Naive B cell (primary cell): ENCODE measurements at places on chromosomes 5 and 9.
A peak's percentile ranks its signal among the peaks of the same experiment; 100 is the strongest.

- no peak overlapping the region for H3K4me3 ChIP-seq
- no peak for DNase-seq
Observed at GRCh38 chr9:69297300-69297980, 27.6 kb upstream of the ENTREP1 start.

DNA sequence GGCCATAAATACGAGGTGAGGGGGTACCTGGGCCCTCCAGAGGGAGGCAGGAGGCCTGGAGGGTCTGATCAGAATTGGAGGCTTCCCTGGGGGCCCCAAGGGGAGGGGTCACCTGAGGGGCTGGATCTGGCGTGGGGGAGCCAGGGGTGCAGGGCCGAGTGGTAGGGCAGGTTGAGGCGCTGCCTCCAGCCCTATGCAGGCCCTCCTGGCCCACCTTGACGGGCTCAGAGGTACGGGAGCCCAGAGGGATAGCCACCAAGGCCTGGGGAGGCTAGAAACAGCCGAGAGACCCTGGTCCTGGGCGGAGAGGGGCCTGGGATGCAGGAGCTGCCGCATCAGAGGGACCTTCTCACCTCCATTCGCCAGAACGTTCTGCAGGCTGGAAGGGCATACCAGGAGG, 24.3 kb downstream of the LHX3 start:
- peaks cover 33% of the 10 kb centered on the region for H3K27me3 ChIP-seq
- H3K36me3 ChIP-seq, result no peaks in the 10 kb centered on the region
- H3K4me3 ChIP-seq, result no peak overlapping the region
- DNase-seq, result no peak
- no peak overlapping the region for H3K27ac ChIP-seq
- H3K4me1 ChIP-seq, result no peaks in the 10 kb centered on the region

GRCh38 chr5:149409268-149409948, 30.3 kb upstream of the IL17B start:
- no peaks in the 10 kb centered on the region for H3K4me1 ChIP-seq
- no peak overlapping the region for H3K4me3 ChIP-seq
- DNase-seq, result no peak
- no peaks in the 10 kb centered on the region for H3K36me3 ChIP-seq
- no peak overlapping the region for H3K27ac ChIP-seq
- peaks cover 5% of the 10 kb centered on the region for H3K27me3 ChIP-seq

DNA sequence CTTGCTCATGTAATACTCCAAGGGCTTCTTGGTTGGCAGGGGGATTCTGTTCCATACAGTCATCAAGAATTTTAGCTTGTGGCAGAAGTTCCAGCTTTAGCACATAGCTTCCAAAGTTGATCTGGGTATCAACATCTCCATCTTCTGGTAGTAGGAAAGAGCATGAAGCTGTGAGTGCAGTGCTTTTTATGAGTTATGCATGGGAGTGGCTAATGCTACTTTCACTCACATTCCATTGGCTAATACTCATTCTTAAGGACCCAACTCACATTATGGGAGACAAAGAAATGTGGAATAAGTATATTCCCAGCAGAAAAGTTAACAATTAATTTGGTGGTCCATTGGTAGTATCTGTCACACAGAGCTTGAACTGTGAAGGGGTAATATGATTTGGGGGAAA, 194.2 kb upstream of the CHD1 start:
- H3K36me3 ChIP-seq, result no peaks in the 10 kb centered on the region
- H3K27ac ChIP-seq, result no peak overlapping the region
- H3K4me3 ChIP-seq, result no peak overlapping the region
- no peaks in the 10 kb centered on the region for H3K4me1 ChIP-seq
- no peak for DNase-seq

- peaks cover 29% of the 10 kb centered on the region for H3K4me1 ChIP-seq
- H3K4me3 ChIP-seq, result no peak overlapping the region
- H3K27ac ChIP-seq, result no peak overlapping the region
- no peaks in the 10 kb centered on the region for H3K36me3 ChIP-seq
- no peaks in the 10 kb centered on the region for H3K27me3 ChIP-seq
- no peak for DNase-seq
Observed at GRCh38 chr9:80074439-80074838, 502.7 kb downstream of the TLE4 start.

DNA sequence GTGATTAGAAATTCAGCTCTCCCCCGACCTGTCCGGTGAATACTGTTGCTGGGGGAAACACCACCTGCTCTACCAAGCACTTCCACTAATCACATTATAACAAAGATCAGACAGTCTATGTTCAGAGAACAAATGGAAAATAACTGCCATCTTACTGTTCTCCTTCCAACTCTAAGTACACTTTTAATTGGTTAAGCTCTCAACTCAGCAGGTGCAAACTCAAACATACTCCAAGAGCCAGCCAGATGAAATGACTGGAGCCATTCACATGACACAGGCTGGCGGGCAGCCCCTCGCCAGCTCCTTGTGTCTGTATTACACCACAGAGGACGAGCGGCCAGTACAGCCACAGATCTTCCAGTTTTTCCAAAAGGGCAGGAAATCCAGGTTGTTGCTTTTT, 16.1 kb downstream of the LIFR start:
- H3K27ac ChIP-seq, result no peak overlapping the region
- DNase-seq, result no peak
- no peaks in the 10 kb centered on the region for H3K4me1 ChIP-seq

- H3K36me3 ChIP-seq, result peaks cover 5% of the 10 kb centered on the region
- H3K27me3 ChIP-seq, result peaks cover 10% of the 10 kb centered on the region
- peak; percentile 27 for DNase-seq
- H3K4me1 ChIP-seq, result peaks cover 7% of the 10 kb centered on the region
- H3K4me3 ChIP-seq, result no peak overlapping the region
Observed at GRCh38 chr5:77076961-77077828, 9.9 kb downstream of the ZBED3 start.

GRCh38 chr9:125594223-125594610, 112.8 kb downstream of the MAPKAP1 start:
- peaks cover 6% of the 10 kb centered on the region for H3K36me3 ChIP-seq
- no peak for DNase-seq
- peak overlapping the region; percentile 3 for H3K27ac ChIP-seq
- peaks cover 40% of the 10 kb centered on the region for H3K4me1 ChIP-seq

- DNase-seq, result no peak
- H3K4me3 ChIP-seq, result no peak overlapping the region
- no peak overlapping the region for H3K27ac ChIP-seq
- H3K27me3 ChIP-seq, result no peaks in the 10 kb centered on the region
Observed at GRCh38 chr5:168136340-168136739, 155.1 kb upstream of the WWC1 start.

DNA sequence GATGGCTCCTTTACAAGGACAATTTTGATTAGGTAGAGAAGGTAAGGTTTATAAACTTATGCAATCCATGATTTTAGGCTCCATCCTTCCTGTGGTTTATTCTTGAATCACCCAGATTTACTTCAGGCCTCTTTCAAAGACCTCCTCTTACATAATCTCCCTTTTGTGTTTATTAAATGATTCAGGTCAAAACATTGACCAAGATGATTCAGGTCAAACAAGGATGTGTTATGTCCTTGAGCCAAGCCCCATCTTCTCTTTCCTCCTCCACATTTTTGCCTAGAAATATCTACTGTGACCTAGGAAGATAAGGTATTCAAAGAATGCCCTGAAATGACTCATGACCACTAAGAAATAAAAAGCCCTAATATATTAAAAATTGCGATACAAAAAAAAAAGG, 31.8 kb upstream of the TLR4 start:
- H3K4me1 ChIP-seq, result peaks cover 3% of the 10 kb centered on the region
- no peak overlapping the region for H3K27ac ChIP-seq
- H3K4me3 ChIP-seq, result no peak overlapping the region
- H3K36me3 ChIP-seq, result no peaks in the 10 kb centered on the region
- H3K27me3 ChIP-seq, result peaks cover 30% of the 10 kb centered on the region
